Left ventricle myocardium inferior (tissue), 1 donor: ENCODE measurements at places on chromosomes 12 and 14.
A peak's percentile ranks its signal among the peaks of the same experiment; 100 is the strongest.

DNA sequence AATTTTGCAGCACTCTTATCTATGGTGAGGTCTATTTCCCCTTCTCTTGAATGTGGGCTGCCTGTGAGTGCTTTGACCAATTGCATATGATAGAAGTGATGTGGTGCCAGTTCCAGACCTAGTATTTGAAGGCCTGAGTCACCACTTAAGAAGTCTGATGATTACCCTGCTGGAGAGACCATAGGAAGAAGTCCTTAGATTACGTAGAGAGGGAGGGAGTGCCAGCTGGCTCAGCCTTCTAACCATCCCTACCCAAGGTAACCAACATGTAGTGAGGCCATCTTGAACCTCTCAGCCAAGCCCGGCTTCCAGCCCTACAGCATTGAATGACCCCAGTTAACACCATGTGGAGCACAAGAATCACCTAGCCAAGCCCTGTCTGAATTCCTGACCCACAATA, 166.9 kb downstream of the NELL2 start:
- H3K4me3 ChIP-seq: no peak overlapping the region
- H3K27ac ChIP-seq: no peak overlapping the region
- no peaks in the 10 kb centered on the region for H3K4me1 ChIP-seq
- H3K27me3 ChIP-seq: no peaks in the 10 kb centered on the region

GRCh38 chr14:49294621-49295148, 291.5 kb downstream of the RPS29 start:
- no peaks in the 10 kb centered on the region for H3K27me3 ChIP-seq
- no peak overlapping the region for H3K27ac ChIP-seq
- no peaks in the 10 kb centered on the region for H3K4me1 ChIP-seq
- H3K4me3 ChIP-seq: no peak overlapping the region
- H3K36me3 ChIP-seq: no peaks in the 10 kb centered on the region

GRCh38 chr14:69711477-69711876, 55.5 kb upstream of the SRSF5 start:
- H3K27ac ChIP-seq: peak overlapping the region; percentile 77
- no peaks in the 10 kb centered on the region for H3K27me3 ChIP-seq
- DNase-seq: peak; percentile 46
- H3K4me3 ChIP-seq: peak overlapping the region; percentile 22

DNA sequence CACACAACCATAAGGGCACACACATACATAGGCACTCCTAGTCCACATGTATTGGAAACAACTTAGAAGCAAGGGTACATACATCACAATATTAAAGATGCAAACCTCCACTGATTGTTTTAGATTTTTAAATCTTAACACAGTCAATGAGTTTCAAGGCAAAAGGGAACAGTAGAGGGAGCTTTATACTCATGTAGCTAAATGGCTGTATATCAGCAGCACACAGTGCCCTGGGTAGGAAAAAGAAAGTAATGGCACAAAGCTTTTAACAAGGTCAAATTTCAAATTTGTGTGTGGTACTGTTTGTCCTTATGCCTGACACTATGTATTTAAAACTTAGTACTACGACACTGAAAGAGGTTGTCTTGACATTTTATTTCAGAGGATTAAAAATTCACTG, 262.0 kb downstream of the MED13L start:
- no peaks in the 10 kb centered on the region for H3K27me3 ChIP-seq
- H3K4me1 ChIP-seq: peaks cover 28% of the 10 kb centered on the region
- no peak for DNase-seq
- H3K4me3 ChIP-seq: no peak overlapping the region
- peaks cover 51% of the 10 kb centered on the region for H3K36me3 ChIP-seq

DNA sequence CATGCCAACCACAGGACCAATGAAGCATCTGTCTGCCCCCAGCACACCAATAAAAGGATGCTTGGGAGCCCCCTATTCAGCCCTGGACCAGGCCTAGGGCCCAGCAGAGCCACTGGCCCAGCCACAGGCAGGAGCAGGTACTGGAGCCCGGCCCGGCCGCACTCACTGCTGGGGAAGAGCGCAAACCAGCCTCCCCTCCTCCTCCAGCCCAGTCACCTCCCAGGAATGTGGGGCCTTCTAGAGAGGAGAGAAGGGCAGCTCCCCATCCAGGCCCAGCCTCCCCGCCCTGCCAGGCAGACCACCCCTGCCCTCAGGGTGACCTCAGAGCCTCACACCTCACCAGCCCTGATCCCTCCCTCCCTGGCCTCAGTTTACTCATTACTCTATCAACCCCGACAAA, 56.2 kb downstream of the CCNK start:
- peak; percentile 41 for DNase-seq
- H3K27ac ChIP-seq: peak overlapping the region; percentile 85
- no peaks in the 10 kb centered on the region for H3K36me3 ChIP-seq
- no peak overlapping the region for H3K4me3 ChIP-seq
- H3K4me1 ChIP-seq: peaks cover 82% of the 10 kb centered on the region

GRCh38 chr14:35760143-35760542, 49.0 kb downstream of the RALGAPA1 start:
- no peaks in the 10 kb centered on the region for H3K27me3 ChIP-seq
- no peak overlapping the region for H3K27ac ChIP-seq
- DNase-seq: no peak

DNA sequence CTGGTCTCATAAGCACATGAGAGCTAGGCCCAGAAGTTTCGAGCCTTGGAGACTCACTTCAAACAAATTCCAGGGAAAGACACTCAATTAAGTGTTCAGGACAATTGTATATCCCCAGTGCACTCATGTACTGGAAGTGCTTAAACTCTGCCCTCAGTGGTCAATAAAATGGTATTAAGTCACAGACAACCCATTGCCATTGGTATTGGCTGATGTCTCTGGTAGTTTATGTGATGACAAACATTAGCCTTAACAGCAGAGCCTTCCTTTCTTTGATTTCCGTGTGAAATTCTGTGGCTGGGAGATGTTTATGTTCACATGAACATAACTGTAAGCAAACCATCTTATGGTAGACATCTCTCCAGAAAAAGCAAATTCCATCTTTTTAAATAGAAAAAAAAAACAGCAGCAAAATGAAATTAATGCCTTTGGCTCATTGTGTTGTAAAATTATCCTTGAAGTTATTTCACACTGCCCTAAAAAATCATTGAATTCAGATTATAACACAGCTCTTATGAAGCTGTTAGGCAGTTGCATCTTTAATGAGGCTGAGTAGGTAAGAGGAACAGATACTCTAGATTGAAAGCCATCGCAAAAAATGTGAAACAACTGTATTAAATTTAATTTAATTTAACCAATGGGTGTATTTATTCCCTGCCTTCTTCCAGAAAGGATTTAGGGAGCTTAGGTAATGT, 216.2 kb upstream of the PLEKHG7 start:
- no peak overlapping the region for H3K4me3 ChIP-seq
- H3K27ac ChIP-seq: peak overlapping the region; percentile 82
- no peak for DNase-seq
- no peaks in the 10 kb centered on the region for H3K36me3 ChIP-seq
